Ascending aorta (tissue), 2 donors: ENCODE measurements at places on chromosomes 3 and 15. TPM values are rescaled to one million over a fixed set of nuclear protein-coding genes. Genes with fewer than 3 reads are reported as not detected.

DNA sequence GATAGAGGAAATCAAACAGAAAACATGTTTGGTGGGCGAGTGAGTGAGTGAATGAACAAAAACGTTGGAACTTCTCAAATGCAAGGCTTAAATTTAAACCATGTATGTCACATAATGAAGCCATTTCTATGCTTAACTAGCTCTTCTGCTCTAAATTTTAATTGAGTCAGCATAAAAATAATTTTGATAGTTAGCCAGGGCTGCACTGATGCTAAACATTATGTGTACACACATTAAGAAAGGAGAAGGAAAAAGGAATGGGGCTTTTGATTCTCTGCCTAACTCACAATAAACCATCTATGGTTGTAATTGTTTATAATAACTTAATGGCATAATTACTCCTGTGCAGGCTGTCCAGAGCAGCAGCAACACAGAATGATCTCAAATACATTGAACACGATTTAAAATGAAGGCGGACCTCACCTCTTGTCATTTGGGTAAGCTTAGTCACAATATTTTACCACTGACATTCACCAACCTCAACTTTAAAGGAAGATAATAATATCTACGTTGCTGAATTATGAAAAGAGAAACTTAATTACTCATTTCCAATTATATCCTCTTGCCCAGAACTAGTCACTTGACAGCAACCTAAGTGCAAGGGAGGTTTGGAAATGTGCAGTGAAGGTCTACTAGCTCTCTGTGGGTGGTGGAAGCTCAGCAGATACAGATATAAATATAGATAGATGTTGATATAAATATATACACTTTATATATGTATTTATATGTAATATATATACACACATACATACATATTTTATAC is 318.4 kb upstream of the TRIM42 start:
- no peaks in the 10 kb centered on the region for H3K4me1 ChIP-seq
- H3K4me3 ChIP-seq = no peak overlapping the region
- H3K36me3 ChIP-seq = no peaks in the 10 kb centered on the region
- DNase-seq = no peak

The TRPM1 gene
- total RNA-seq = not detected

DNA sequence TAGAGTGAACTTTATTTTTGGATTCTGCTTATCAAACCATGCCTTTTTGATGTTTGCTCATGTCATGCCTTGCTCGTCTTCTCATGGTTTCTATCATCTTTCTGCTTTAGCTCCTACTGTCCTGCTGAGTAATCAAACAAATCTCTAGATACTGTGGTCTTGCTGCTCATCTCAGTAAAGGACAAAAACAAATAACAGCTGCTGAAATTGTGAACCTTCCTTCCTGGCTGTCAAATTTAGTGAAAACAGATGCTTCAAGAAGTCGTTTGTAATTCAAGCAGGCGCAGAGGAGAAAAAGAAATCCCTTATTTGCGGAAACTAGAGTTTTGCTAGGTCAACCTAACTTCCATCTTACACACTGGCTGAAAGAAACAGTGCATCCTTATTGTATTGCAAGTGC is 616.1 kb upstream of the ALCAM start:
- H3K36me3 ChIP-seq = no peaks in the 10 kb centered on the region
- H3K27me3 ChIP-seq = no peaks in the 10 kb centered on the region
- no peak overlapping the region for H3K27ac ChIP-seq

The STAB1 gene
- total RNA-seq = 363 TPM

- H3K36me3 ChIP-seq = no peaks in the 10 kb centered on the region
- no peaks in the 10 kb centered on the region for H3K4me1 ChIP-seq
- peak; percentile 38 for DNase-seq
- no peak overlapping the region for H3K4me3 ChIP-seq
Measured at GRCh38 chr15:78244101-78244500, 9.7 kb upstream of the ACSBG1 start.

GRCh38 chr3:11914651-11915050 is 68.0 kb upstream of the TAMM41 start:
- DNase-seq = no peak
- no peak overlapping the region for H3K4me3 ChIP-seq
- H3K36me3 ChIP-seq = no peaks in the 10 kb centered on the region
- H3K27ac ChIP-seq = no peak overlapping the region

DNA sequence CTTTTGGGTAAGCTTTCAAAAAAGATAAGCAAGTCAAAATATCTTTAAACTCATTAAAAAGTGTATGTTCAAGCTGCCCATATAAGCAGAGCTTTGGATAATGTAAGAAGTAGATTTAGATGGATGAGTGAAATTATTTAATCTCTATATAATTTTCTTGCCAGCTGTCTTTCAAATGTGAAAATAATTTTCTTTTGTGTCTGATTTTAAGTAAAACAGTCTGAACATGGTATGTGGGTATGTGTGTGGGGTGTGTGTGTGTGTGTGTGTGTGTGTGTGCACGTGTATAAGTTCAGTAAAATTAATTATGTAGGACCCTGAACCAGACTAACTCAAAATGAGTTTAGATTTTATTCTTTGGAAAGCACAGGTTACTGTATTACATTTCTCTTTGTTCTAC is 155.2 kb upstream of the CGNL1 start:
- H3K4me3 ChIP-seq = no peak overlapping the region
- no peak for DNase-seq
- peaks cover under 1% of the 10 kb centered on the region for H3K4me1 ChIP-seq

DNA sequence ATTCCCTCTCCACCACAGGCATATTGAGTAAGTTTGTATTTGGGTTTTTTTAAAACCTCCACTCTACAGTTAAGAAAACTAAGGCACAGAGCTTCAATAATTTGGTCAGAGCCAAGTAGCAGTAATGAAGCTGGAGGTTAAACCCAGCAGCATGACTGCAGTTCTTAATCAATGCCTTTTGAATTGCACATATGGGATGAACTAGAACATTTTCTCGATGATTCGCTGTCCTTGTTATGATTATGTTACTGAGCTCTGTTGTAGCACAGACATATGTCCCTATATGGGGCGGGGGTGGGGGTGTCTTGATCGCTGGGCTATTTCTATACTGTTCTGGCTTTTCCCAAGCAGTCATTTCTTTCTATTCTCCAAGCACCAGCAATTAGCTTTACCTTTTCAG is 1.6 kb upstream of the CCR5 start:
- no peaks in the 10 kb centered on the region for H3K36me3 ChIP-seq
- no peak for DNase-seq
- H3K4me3 ChIP-seq = no peak overlapping the region

- H3K4me1 ChIP-seq = no peaks in the 10 kb centered on the region
- H3K36me3 ChIP-seq = no peaks in the 10 kb centered on the region
- H3K4me3 ChIP-seq = no peak overlapping the region
- DNase-seq = no peak
- no peak overlapping the region for H3K27ac ChIP-seq
- H3K27me3 ChIP-seq = no peaks in the 10 kb centered on the region
Measured at GRCh38 chr3:139519998-139520737, 19.4 kb downstream of the RBP1 start.

- H3K27me3 ChIP-seq = no peaks in the 10 kb centered on the region
- DNase-seq = no peak
- H3K27ac ChIP-seq = no peak overlapping the region
- H3K36me3 ChIP-seq = no peaks in the 10 kb centered on the region
Measured at GRCh38 chr3:59981377-59981776, 931.6 kb upstream of the CFAP20DC start.

DNA sequence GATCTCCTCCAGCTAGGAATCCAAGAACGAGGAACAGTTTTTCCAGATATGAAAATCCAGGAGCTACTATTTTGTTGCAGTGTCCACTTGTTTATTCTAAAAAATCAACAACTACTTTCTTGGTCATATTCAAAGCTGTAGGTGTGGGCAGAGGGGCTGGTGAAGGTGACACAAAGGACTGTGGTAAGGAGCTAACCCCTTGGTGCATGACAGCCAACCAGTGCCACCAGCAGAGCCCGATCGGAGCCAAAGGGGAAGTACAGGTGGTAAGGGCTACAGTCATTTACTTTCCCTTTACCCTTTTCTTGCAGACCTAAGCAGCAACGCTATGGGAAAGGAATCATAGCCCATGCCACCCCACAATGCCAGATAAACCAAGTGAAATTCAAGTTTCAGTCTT is 30.7 kb downstream of the PLA1A start:
- peak overlapping the region; percentile 74 for H3K27ac ChIP-seq
- no peaks in the 10 kb centered on the region for H3K36me3 ChIP-seq
- H3K4me3 ChIP-seq = no peak overlapping the region
- H3K4me1 ChIP-seq = peaks cover 4% of the 10 kb centered on the region

GRCh38 chr3:38655708-38656300 is 6.3 kb upstream of the SCN5A start:
- H3K27me3 ChIP-seq = no peaks in the 10 kb centered on the region
- H3K4me3 ChIP-seq = no peak overlapping the region
- H3K36me3 ChIP-seq = no peaks in the 10 kb centered on the region
- no peaks in the 10 kb centered on the region for H3K4me1 ChIP-seq

DNA sequence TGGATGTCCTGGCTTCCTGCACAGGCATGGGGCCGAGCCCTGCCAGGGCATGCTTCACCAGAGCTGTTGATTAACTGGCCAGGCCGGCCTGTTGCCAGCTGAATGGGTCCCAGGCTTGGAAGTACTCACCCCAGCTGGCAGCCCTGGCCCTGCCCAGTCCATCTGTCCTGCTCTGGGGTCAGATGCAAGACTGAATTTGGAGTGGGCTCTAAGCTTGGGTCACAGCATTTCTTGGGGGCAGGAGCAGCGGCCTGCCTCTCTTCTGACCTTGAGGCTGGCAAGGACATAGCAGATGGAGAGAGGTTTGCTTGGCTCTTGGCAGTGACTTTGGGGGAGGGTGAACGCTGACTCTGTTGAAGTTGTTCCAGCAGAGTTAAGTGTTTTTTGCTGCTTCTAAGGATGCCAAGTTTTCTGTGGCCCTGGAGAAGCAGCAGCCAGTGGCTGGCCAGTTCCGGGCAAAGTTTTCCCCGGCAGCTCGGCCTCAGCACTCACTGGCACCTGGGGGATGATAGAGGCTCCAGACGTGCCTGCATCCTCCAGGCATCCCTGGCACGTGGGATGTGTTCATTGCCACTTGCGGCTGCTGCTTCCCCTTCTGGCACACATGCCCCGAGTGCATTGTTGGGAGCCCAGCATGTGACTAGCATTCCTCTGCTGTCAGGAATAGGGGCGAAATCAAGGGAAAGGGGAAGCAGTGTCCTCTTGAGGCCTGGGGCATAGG is 22.9 kb downstream of the PDIA5 start:
- H3K27ac ChIP-seq = peak overlapping the region; percentile 70
- peaks cover 19% of the 10 kb centered on the region for H3K4me1 ChIP-seq
- H3K4me3 ChIP-seq = no peak overlapping the region
- no peaks in the 10 kb centered on the region for H3K27me3 ChIP-seq

DNA sequence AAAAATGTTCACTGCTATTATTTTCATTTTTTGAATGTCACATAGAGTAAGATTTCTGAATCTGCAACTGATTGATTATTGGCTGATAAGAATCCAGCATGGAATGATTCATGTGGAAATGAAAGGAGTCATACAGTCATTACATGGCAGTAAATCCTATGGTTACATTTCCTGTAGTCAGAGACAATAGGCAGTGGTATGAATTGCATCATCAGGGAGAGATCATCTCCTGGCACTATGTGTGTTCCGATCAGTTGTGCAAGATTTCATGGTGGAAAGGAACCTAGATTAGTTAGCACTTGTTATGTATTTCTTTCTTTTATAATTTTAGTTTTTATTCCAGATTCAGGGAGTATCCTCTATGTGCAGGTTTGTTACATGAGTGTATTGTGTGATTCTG is 38.8 kb downstream of the SLC12A1 start:
- no peaks in the 10 kb centered on the region for H3K27me3 ChIP-seq
- no peak for DNase-seq
- H3K4me3 ChIP-seq = no peak overlapping the region
- H3K27ac ChIP-seq = no peak overlapping the region

GRCh38 chr3:25444273-25444672 is 16.2 kb downstream of the RARB start:
- H3K4me3 ChIP-seq = no peak overlapping the region
- H3K4me1 ChIP-seq = no peaks in the 10 kb centered on the region
- no peak for DNase-seq
- no peak overlapping the region for H3K27ac ChIP-seq
- H3K36me3 ChIP-seq = no peaks in the 10 kb centered on the region
- H3K27me3 ChIP-seq = no peaks in the 10 kb centered on the region

The NANOGP8 gene
- total RNA-seq = not detected

The IL17RD gene
- 3.4 TPM for total RNA-seq

- no peaks in the 10 kb centered on the region for H3K27me3 ChIP-seq
- no peak overlapping the region for H3K27ac ChIP-seq
- no peak for DNase-seq
- H3K4me3 ChIP-seq = no peak overlapping the region
- H3K36me3 ChIP-seq = no peaks in the 10 kb centered on the region
Measured at GRCh38 chr15:68896178-68896577, 34.1 kb upstream of the SPESP1 start.

DNA sequence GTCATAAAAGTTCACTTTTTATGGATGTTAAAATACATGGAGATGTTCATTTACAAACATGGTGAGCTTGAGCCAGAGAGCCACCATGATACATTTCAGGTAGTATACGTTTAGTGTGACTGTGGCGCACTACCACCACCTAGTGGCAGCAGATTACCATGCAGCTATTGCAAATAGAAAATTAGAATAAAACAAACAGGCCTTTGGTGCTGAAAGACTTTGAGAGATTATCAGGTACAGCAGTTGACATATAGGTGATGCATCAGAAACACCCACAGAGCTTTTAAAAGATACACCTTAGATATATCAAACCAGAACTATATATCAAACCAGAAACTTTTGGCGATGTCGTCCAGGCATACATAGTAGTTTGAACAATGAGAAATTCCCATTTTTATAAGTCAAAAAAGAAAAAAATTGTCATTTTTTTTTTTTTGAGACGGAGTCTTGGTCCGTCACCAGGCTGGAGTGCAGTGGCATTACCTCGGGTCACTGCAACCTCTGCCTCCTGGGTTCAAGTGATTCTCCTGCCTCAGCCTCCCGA is 42.0 kb upstream of the ICE2 start:
- no peak overlapping the region for H3K27ac ChIP-seq
- H3K4me1 ChIP-seq = no peaks in the 10 kb centered on the region
- H3K36me3 ChIP-seq = no peaks in the 10 kb centered on the region
- peak; percentile 83 for DNase-seq
- no peaks in the 10 kb centered on the region for H3K27me3 ChIP-seq

The PPCDC gene
- 8.9 TPM for total RNA-seq

DNA sequence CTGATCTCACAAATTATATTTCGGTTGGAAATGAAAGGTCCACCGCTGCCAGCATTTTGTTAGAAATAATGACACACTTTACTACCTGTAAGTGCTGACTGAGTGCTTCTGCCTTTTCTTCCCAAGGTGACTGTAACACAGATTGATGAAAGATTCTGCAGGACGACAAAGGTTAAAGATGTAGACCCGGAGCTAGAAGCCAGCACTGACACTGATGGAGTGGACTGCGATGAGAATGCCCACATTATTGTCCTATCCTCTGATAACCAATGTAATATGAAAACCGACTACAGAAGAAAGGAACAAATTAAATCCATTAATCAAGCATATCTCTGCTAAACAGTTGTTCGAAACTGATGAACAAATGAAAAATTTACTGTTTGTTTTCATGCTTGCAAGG is 666.5 kb downstream of the GBE1 start:
- H3K36me3 ChIP-seq = no peaks in the 10 kb centered on the region
- no peaks in the 10 kb centered on the region for H3K4me1 ChIP-seq
- no peak overlapping the region for H3K27ac ChIP-seq
- H3K27me3 ChIP-seq = no peaks in the 10 kb centered on the region

The PRR20G gene
- not detected for total RNA-seq
